Fibroblast of mammary gland (primary cell): ENCODE measurements at places on chromosomes 7 and 10.

DNA sequence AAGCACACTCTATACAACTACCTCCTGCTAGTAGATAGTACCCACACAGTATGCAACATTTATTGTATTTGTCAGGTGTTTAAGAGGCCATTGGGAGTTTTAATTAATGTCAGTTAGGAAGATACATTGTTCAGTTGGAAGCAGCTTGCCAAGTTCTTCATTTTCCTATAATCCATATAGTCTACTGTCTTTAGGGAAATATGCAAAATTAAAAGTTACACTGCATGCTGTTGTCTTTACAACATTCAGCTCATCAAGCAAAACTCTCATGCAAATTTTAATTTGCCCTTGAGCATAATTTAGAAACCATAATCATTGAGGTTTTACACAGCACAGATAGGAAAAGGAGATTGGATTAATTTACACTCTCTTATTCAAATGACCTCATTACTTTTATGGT is 17.4 kb downstream of the FOXP2 start:
- no peak for DNase-seq

- peak; percentile 76 for DNase-seq
Observed at GRCh38 chr10:120607016-120607709, 150.1 kb downstream of the PLPP4 start.

GRCh38 chr10:34001087-34001580 is 666.7 kb upstream of the NRP1 start:
- no peak for DNase-seq

- peak; percentile 14 for DNase-seq
Observed at GRCh38 chr10:70478191-70479164, at the start of gene PALD1. PALD1 (plus strand) TSS chr10:70478767; CDS start chr10:70525952, 47,185 bp downstream.

DNA sequence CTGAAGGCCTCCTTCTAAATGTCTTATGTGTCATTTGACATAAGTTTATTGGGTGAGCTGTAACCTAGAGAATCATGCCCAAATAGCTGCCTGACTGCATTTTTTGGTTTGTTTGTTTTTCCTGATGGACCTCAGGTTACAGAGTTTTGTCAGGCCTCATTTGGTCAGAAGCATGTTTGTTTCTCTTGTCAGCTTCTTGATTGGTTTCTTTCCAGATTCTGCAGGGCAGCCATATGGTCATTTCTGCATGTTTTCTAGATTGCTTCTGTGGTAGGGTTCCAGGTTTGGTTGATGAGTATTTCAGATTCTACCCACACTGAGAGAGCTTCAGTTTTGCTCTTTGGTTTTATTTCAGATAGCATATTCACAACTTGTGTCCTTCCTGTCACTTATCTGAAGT is 28.0 kb downstream of the GLCCI1 start:
- DNase-seq, result peak; percentile 59

DNA sequence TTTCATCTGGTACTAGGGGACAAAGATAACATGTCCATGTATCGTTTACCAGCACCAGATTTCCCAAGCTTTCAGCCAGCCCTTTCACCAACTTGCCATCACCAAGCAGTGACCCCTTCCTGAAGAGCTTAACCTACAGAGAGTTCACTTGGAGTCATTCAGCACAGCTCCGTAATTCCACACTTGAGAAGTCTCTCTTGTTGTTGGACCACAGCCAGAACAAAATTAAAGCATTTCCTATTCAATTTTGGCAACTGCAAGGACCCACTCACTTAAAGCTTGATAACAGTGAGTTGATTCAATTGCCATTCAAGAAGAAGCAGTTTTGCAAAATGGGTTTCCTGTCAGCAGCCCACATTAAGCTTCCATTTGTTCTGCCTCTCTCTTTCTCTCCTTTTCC is 88.5 kb upstream of the LRRTM3 start:
- DNase-seq, result no peak

DNA sequence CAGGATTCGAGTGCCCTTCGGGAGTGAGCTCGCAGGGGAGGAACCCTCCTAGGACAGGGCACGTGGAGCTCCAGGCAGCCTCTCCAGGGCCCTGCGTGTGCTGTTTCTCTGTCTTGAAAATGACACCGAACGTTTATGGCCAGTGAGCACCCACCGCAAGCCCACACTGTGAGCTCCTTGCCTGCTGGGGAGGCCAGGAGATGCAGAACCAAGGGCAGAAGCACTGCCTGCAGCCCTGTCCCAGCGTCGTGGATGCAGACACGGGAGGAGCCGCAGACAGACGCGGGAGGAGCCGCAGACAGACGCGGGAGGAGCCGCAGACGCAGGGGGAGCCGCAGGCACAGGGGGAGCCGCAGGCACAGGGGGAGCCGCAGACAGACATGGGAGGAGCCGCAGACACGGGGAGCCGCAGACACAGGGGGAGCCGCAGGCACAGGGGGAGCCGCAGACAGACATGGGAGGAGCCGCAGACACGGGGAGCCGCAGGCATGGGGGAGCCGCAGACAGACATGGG is 314.4 kb downstream of the PTPRN2 start:
- DNase-seq, result no peak
